Kidney epithelial cell (primary cell): ENCODE measurements at places on chromosomes 12 and 14.

- DNase-seq: no peak
Observed at GRCh38 chr14:72576258-72576657, 317.6 kb downstream of the DPF3 start.

GRCh38 chr12:114166362-114166761 lies 200.2 kb upstream of the RBM19 start:
- DNase-seq: no peak

- no peak for DNase-seq
Observed at GRCh38 chr12:46744283-46744682, 81.5 kb downstream of the SLC38A4 start.

DNA sequence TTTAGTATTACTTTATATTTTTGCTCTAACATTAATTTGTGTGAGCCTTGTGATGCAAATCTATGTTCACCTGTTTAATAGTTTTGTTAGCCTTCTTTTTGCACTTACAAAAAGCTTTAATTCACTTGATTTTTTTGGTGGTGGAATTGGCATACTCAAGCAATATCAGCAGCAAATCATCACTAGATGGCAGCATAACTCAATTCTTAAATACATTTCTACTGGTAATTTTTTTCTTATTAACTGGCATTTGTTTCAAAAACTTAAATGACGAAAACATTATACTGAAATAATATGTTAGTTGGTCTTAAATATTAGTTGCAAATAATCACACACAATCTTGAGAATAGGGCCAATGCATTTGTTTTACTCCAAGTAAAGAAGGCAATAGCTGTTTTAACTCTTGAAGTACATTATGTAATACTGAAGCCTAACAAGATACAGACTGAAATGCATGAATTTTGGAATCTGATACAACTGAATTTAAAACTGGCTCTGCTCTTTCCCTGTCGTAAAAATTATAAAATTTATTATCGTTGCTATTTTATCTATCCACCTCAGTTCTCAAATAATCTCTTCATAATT lies 151.5 kb downstream of the ATXN7L3B start:
- peak; percentile 26 for DNase-seq

- DNase-seq: no peak
Observed at GRCh38 chr12:47849261-47849660, 29.6 kb upstream of the HDAC7 start.

- DNase-seq: no peak
Observed at GRCh38 chr12:48021485-48022179, 17.4 kb upstream of the COL2A1 start.

DNA sequence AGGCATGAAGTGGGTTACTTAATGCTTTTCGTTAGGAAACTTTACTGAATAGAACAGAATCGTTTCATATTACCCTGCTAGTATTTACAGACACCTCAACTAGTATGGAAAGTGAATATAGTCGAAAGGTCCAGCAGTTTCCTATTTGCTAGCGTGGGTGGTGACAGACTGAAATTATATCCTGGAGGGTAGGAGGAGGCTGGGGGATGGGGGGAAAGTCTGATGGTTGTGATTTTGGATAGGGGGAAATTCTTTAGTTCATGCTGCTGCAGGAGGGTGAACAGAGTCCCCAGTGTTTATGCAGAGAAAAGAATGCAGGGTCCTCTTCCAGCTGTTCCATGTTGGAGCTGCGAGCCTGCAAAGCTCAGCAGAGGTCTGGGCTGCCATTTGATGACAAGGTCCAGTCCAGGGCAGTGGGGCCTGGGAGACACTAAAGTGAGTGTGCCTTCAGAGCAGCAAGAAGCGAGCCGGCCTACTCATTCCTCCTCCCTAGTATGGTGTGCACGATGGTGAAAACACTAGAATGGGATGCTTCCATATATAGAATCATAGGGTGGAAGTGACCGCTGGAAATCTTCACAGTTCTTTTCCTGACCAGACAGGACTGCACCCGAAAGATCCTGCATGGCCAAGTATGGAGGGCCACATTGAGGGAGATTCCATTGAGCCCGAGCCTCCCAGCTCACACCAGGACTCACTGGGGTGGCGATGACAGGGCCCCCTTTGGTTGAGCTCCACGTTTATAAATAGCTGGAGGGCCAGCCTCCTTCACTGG lies 2.1 kb downstream of the SAMD4A start:
- no peak for DNase-seq

DNA sequence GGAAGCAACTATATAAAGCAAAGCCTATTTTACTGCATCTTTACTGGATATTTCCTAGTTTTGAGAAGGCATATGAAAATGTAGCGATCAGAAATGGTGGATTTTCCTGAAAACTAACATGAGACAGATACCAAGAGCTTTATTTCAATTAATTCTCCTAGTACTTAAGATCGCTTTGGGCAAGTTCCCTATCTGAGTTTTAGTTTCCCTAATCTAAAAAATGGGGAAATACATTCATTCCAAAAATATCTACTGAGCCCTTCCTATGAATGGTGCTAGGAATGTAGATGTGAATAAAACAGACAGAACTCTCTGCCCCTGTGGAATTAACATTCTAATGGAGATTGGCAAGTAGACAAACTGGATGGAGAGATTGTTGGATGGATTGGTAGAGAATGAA lies 8.4 kb downstream of the CATSPERB start:
- no peak for DNase-seq

DNA sequence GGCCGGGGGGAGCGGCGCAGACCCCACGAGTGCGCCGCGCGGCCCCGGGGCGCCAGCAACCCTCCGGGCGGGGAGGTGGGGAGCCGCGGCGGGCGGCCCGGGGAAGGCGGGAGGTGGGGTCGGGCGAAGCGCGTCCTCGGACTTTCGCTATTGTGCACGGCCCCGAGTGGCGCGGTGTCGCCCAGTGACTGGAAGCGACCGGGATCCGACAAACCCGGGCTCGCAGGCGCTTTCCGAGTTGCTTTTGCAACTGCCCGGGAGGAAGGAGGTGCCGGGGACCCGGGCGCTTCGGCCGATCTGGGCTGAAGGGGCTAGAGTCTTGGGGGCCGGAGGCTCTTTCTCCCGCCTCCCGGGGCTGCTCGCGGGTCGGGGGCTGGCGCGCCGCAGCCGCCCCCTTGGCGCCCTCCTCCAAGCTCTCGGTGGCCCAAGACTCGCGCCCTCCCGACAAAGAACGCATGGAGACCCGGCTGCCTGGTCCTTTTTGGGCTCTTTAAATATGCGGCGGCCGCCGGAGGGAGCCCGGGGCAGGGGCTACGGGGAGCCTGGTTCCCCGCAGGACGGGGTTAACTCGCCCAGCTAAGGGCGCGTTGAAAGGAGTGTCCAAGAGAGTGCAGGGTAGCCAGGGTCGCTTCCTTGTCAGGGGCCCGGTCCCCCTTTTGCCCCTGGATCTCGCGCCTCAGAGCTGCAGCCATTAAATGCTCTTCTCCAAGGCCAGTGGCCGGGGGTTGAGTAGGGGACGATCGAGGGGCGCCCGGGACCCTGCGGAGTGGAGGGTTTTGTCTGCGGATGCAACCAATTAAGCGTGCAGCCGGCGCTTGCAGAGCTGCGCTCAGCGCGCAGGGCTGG lies 1.4 kb downstream of the HMGA2 start:
- DNase-seq: no peak

DNA sequence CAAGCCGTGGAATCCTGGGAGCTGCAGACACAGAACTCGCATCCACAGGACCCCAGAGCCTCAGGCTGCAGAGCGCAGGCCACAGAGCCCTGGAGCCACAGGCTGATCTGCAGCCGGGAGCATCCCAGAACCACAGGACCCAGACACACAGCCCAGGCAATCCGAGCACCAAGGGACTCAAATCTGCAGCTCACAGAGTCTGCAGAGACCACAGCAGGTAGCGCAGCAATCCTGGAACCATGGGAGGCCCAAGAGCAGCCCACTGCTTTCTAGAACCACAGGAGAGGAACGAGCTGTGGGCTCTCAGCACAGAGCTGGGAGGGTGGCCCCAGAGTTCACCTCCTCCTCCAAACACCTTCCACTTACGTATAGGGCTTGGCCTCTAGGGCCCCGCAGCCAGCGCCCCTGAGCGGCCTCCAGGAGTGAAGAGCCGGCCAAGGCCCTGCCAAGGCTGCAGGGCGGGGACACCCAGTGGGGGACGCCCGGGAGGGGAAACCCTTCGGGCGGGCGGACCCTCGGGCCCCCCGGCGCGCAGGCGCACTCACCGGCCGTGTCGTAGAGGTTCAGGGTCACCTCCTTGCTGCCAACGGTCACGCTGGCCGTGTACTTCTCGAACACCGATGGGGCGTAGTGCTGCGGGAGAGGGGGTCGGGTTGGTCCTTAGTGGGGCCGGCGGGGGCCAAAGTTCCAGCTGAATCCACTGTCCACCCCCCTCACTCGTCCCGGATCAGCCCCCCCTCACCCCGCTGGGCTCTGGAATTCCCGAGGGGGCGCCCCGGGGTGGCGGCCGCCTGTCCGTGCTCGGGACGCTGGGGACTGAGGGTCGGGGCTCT lies 665 bp downstream of the RHOF start:
- no peak for DNase-seq

- no peak for DNase-seq
Observed at GRCh38 chr12:76836633-76837032, 42.2 kb downstream of the CSRP2 start.

GRCh38 chr12:67099858-67100257 lies 169.3 kb upstream of the CAND1 start:
- DNase-seq: no peak

DNA sequence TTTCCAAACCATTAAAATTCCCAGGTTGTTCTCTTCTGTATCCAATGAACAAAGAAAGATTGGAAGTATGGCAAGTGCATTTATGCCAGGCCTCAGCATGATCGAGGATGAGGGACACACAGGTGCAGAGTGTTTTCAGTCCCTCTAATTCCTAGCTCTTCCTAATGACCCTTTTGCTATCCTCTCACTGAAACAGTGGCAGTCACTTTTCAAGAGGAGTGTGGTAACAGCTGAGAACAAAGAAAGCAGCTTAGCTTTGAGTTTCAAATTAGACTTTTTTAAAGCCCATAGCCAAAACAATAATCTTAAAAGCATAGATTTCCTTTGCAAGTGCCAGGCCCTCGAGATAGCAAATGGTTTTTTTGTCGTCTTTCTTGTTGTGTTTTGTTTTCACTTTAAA lies 110.8 kb downstream of the KCNH5 start:
- no peak for DNase-seq

DNA sequence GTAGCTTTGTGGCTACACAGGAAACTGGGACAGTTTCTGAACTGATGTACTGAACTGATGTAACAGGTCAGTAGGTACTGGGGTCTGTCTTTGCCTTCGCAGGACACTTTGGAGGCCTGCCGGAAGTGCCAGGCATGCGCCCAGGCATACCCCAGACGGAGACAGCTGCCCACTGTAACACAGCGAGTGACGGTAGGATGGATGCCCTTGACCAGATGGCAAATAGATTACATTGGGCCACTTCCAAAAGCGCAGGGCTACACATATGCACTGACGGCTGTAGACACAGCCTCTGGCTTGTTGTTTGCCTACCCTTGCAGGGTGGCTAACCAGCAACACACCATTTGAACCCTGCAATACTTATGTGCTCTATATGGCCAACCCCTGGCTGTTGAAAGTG lies 94.1 kb upstream of the TMPO start:
- DNase-seq: no peak

DNA sequence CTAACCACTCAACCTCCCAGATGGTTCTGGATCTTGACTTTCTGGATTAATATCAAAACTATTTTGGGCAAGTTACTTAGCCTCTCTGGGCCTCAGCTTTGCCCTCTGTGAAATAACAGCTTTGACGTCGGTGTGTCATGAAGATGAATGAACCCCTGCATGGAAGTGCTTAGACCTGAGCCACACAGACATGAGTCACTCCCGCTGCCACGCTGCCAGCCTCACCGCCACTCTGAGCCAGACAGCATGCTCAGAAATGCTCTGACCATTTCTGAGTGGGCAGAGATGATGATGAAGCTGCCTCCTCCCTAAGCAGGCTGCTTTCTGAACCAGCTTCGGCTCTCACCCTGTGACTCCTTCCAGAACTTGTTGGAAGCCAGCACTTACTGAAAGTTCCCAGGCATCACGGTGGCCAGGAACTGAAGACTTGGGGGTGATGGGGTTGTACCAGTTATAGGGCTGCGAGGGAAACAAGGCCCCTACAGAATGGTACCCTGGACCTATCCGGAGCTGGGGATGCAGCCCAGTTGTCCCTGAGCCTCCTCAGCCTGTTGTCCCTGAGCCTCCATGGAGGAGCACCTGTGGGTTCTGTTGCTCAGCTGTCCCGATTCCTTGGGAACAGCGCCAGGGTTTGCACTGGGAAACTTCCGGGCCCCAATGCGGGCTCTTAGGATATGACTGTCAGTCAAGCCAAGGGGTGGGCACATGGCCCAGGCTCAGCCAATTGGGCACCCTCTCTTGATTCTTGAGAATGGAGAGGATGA lies 2.0 kb upstream of the CCDC197 start:
- DNase-seq: peak; percentile 70

GRCh38 chr14:105527381-105527825 lies 1.0 kb downstream of the TMEM121 start:
- no peak for DNase-seq

DNA sequence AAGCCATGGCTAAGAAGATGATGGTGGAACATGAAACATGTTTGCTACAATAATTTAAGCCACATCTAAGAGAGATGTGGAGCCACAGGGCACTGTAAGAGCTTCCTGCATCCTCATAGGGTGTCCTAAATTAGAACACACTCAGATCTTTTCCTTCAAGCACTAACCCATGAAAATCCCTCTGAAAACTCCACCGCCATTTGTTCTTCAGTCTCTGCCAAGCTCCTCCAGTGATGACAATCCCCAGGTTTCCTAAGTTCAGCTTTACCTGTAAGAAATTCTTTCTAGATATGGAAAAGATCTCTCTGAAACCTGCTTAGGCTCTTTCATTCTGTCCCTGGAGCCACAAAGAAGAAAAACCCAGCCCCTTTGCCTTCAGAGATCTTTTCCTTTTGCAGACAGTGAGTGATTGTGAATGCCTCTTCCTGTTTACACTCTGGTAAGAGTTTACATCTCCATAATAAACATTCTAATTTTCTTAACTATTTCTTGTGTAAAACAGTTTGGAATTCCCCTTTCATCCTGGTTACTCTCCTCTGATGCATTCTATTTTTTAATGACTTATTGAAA lies 907.2 kb downstream of the VRK1 start:
- no peak for DNase-seq

- no peak for DNase-seq
Observed at GRCh38 chr12:39846971-39847650, 227.5 kb upstream of the ABCD2 start.

- DNase-seq: no peak
Observed at GRCh38 chr14:95480887-95481226, 35.6 kb downstream of the SYNE3 start.

- DNase-seq: no peak
Observed at GRCh38 chr12:49790741-49791555, 37.3 kb downstream of the NCKAP5L start.

- DNase-seq: peak; percentile 90
Observed at GRCh38 chr14:81164167-81164774, 56.5 kb downstream of the GTF2A1 start.

- no peak for DNase-seq
Observed at GRCh38 chr12:65081496-65081895, 39.6 kb downstream of the WIF1 start.

DNA sequence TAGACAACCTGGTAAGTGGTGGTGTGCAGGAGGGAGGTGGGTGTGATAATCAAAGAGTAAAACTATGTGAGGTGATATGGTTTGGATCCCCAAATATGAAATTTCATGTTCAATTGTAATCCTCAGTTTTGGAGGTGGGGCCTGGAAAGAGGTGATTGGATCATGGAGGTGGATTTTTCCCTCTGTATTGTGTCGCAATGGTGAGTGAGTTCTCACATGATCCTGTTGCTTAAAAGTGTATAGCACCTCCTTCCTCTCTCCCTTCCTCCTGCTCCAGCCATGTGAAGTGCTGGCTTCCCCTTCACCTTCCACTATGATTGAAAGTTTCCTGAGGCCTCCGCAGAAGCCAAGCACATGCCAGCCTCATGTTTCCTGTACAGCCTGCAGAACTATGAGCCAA lies 270.2 kb upstream of the FOXG1 start:
- no peak for DNase-seq

- no peak for DNase-seq
Observed at GRCh38 chr12:102167821-102168604, 29.6 kb downstream of the PMCH start.
